ENCODE measurements at places on chromosomes 2 and 18.

GRCh38 chr18:22800551-22800951 is 132.6 kb upstream of the RBBP8 start:
- DNase-seq, result no peak

DNA sequence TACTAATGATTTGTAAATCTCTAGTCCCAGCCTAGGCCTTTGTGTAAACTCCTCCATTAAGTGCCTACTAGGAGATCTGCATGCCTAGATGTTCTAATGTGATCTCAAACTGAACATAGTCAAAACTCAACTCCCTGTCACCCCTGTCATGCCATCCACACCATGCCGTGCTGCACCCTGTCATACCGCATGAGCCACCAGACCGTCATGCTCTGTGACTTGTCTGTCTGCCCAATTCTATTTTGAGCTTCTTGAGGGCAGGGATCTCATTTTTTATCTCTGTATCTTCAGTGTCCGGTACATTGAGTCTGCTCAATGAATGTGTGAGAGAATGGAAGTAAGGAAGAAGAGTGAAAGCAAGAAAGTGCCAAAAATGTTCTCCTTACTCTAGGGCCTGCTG is 35.5 kb downstream of the GREB1L start:
- DNase-seq, result no peak

- no peak for DNase-seq
Observed at GRCh38 chr2:21693081-21693480, 569.3 kb downstream of the TDRD15 start.

DNA sequence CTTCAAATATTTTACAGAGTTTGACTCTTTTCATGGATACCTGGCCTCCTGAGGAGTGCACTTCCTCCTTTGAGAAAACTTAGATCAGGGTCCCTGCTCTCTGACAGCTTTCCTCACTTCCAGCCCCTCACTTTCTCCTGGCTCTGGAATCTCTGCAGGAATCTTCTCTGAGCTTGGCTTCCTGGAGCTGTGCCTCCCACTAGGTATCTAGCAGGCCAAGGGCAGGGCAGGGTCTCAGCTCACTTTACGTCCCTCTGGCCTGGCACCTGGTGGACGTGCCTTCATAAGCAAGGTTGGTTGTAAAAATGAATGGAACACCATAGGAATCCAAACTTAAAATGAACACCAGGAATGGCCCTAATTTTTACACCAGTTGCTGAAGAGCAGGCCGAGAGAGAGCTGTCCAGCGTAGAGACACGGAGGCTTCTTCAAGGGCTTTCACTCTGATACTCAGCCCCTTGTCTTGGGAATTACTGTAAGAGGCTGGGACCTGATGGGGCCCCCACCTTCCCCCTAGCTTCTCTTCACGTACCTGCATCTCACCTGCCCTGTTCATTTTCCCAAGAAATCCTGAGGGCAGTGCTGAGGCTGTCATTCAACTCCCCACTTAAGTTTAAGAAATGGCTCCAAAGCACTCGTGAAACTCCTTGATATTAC is 426.9 kb upstream of the ID2 start:
- no peak for DNase-seq

DNA sequence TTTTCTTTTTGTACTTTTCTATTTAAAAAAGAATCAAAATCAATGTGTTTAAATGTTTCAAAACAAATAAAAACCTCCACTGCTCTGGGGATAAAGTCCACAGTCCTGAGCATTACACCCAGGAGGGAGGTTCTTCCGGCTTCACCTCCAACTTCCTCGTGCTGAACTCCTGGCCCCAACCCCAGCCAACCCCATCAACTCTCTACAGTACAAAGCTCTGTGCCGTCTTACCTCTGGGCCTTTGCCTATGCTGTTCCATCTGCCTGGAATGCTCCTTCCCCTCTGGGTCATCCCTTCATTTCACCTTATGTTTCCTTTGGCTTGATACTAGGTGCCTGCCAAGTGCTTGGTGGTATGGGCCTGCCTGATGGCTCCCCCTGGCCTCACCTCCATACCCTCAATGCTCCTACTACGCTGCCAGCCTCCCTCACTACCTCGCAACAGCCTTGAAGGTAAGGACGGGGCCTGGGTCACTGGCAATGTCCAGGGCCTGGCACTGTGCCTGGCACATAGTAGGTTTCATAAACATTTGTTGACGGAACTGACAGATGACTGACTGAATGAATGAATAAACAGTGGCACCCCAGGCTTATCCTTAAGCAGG is 28.8 kb downstream of the SDC1 start:
- DNase-seq, result no peak

GRCh38 chr2:176227874-176228273 is 39.4 kb downstream of the HOXD1 start:
- DNase-seq, result no peak

- DNase-seq, result no peak
Observed at GRCh38 chr18:51639541-51639940, 442.1 kb upstream of the MEX3C start.

GRCh38 chr2:44112096-44112495 is 56.6 kb upstream of the PPM1B start:
- no peak for DNase-seq

- DNase-seq, result no peak
Observed at GRCh38 chr2:131093696-131094462, 619 bp upstream of the FAM168B start.

GRCh38 chr2:102253140-102253752 is 58.1 kb upstream of the IL1RL1 start:
- DNase-seq, result no peak

- DNase-seq, result no peak
Observed at GRCh38 chr2:116842164-116842563, 972.3 kb upstream of the DDX18 start.

- DNase-seq, result no peak
Observed at GRCh38 chr18:7637269-7637668, 70.2 kb downstream of the PTPRM start.

DNA sequence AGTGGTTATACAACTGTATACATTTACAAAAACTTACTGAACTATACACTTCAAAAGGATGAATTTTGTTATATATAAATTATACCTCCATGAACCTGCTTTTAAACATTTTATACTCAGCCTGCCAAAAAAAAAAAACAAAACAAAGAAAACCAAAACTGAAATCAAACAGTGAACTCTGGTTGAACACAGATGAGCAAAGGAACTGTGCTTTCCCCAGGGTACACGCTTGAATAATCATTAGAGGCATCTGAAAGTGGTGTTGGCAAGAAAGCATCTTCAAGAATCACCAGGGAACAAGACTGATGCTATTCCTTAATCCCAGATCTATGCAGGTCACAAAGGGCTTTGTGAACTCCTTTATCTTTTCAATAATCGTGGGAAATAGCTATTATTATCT is 77.0 kb upstream of the LYPD1 start:
- no peak for DNase-seq

DNA sequence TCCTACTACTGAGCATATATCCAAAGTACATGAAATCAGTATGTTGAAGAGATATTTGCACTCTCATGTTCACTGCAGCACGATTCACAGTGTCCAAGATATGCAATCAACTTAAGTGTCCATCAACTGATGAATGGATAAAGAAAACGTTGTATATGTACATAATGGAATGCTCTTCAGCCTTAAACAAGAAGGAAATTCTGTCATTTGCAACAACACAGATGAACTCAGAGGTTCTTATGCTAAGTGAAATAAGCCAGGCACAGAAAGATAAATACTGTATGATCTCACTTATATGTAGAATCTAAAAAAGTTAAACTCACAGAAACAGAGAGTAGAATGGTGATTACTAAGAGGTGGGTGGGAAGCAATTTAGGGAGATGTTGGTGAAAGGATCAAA is 149.2 kb downstream of the EVA1A start:
- no peak for DNase-seq

DNA sequence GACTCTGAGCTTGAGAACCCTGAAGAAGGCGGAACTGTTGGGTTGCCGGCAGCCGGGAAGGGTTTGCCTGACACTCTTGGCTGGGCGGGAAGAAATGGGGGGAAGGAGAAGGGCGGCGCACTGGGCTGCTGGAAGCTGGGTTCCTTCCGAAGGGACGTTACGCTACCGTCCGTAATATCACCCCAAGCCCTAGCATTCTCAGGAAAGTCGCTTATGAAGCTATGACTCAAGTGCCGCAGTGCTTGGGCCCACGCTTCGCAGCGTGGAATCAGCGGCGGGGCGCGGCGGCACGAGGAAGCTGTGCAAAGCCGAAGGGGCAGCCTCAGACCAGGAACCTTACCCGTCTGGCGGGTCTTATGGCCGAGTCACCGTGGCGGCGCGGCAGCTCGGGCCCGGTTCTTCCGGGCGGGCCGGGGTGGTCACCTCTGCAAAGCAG is 50.2 kb upstream of the SIGLEC15 start:
- peak; percentile 43 for DNase-seq

GRCh38 chr2:47639467-47639866 is 143.5 kb upstream of the MSH6 start:
- DNase-seq, result no peak

DNA sequence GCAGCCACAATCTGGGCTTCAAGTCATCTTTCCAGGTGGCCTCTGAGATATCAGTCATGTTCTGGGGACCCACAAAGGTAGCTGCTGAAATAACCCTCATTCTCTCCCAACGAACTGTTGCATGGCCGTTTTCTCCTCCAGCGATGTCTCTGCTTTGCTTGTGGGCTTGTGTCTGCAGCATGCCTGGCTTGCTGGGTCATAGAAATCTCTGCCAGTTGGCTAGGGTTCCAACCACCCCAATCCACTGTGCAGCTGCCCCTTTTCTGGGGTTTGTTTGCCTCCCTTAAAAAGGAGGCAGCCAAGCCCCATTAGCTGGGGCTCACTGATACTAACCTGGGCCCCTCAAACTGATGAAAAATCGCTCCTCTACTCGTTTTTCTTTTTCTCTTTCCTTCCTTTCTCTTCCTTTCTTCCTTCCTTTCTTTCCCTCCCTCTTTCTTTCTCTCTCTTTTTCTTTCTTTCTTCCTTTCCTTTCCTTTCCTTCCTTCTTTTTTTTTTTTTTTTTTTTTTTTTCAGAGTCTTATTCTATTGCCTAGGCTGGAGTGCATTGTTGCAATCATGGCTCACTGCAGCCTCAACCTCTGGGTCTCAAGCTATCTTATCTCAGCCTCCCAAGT is 680.0 kb downstream of the EPHA4 start:
- no peak for DNase-seq

- no peak for DNase-seq
Observed at GRCh38 chr2:184628051-184628450, 29.7 kb downstream of the ZNF804A start.

GRCh38 chr2:107359021-107359420 is 467.7 kb upstream of the RGPD4 start:
- no peak for DNase-seq

GRCh38 chr2:146437712-146438111 is 1407.1 kb upstream of the ACVR2A start:
- DNase-seq, result no peak

DNA sequence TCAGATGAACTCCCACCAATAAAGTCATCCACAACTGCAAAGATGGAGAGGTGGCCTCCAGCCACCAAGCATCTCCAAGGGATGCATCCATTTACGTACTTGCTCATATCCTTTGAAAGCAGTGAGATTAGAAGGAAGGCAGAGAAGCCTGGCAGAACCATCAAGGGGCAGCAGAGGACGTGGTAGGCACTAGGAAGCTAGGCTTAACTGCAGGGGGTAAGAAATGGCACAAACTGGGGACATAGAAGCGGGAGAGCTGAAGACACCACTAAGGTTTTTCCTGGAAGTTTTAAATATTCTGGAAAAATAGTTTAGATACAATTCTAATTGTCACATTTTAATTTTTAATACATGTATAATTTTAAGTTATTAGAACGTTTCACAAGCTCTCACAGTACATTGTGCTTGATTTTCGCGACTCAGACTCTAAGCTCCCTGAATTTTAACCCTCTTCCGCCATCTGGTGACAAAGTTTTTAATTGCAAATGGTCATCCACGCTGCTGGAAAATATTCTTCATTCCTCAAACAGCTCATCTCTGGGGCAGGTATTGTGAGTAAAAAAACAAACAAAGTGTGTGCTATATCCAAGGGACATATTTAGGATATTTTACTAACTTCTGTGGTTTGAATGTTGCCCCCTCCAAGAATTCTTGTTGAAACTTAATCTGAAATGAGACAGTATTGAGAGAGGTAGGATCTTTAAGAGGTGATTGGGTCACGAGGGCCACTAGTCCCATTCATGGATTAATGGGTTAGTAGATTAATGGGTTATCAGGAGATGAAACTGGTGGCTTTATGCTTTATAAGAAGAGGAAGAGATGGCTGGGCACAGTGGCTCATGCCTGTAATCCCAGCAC is 1.6 kb upstream of the PSTPIP2 start:
- no peak for DNase-seq

GRCh38 chr18:76142611-76143010 is 352.4 kb downstream of the ZNF516 start:
- no peak for DNase-seq

GRCh38 chr18:76764291-76764901 is 58.0 kb upstream of the ZNF236 start:
- DNase-seq, result no peak

- no peak for DNase-seq
Observed at GRCh38 chr18:48230467-48231113, 178.6 kb downstream of the ZBTB7C start.

DNA sequence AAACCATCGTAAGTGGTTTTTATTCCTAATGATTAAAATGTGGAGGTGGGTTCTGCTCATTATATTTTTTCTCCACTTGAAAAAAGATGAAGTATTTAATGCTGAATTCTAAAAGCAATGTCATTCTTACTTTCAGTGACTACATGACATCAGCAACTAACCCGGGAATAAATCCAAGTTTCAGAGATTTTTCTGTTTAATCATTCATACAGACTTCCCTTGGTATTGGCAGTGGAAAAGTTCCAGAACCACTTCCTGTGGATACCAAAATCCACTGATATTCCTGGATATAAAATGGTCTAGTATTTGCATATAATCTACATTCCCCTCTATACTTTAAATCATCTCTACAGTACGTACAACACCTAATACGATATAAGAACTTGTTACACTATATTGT is 128.6 kb downstream of the ZNF532 start:
- no peak for DNase-seq

DNA sequence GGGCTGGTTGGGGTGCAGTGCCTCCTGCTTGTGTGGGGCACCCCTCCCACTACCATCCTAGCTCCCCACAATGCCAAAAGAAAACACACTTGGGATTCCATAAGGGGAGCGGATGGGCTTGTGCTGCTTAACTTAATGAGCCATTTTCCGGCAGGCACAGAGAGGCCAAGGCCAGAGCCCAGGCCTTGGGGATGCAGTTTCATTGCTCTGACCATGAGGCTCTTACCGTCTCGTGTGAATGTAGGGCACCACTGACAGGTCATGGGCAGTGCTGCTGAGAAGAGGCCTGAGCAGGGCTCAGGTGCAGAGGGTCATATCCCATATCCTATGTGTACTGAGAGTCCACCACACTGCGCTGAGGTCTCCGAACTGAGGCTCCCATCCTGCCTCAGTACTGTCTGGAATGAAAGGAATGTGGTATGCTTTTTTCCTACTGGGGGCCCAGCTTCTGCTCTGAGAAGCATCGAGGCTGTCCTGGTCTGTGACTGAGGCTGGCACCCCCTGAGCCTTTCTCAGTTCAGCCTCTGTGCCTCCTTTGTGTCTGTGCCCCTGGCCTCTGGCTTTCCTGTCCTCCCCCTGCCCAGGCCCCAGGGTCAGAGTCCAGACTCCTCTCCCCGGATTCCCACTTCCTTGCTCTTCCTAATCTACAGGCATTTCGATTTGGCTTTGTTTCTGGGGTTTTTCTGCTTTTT is 45.2 kb upstream of the MAPRE3 start:
- no peak for DNase-seq

GRCh38 chr18:36028859-36029258 is 38.5 kb downstream of the RPRD1A start:
- no peak for DNase-seq

Data from activated T-helper 1 cell treated with anti-CD3 and anti-CD28 coated beads, Interleukin-2, amount 50 U/mL, for 16 hours (primary cell).